ENCODE measurements at places on chromosomes 4 and X.

GRCh38 chr4:41939016-41939626 lies 3.9 kb downstream of the TMEM33 start:
- no peak for DNase-seq

DNA sequence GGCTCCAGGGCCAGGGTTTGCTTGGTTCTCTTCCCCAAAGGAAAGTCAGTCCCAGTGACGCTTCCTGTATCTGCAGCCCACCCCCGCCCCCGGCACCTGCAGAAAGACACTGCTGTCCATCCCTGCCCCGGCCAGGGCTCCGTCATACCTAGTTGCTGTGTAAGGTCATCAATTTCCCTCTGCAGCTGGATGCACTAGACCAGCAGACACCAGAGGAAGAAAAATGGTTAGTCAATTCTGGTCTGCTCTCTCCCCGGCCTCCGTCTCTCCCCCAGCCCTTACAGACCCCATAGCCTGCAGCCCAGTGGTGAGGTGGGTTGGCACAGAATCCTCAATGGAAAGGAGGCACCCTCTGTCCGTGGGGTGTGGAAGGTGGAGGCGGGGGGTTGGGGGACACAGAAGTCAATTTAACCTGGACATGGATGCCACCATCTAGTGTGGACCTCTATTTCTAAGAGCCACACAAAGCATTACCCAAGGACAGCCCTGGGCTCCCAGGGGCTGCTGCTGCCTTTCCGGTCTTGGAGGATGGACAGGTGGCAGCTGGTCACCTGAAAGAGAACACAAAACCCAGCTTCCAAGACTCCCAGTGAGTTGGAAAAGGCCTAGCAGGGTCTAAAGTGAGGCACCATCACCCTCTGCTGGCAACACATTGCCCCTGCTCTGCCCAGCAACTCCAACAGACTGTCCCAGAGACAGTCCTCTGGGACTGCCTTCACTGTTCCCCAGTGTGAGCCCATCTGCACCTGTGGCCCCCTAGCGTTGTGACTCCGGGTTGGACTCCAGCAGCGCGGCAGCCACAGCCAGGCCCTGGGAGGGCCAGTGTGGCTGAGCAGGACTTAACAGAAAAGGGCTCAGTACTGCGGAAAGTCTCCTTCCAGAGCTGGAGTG lies 40.2 kb upstream of the NHSL2 start:
- no peak for DNase-seq

- DNase-seq, result no peak
Observed at GRCh38 chr4:157320092-157320491, 99.6 kb downstream of the GRIA2 start.

GRCh38 chr4:139020384-139020783 lies 4.8 kb downstream of the NOCT start:
- no peak for DNase-seq

DNA sequence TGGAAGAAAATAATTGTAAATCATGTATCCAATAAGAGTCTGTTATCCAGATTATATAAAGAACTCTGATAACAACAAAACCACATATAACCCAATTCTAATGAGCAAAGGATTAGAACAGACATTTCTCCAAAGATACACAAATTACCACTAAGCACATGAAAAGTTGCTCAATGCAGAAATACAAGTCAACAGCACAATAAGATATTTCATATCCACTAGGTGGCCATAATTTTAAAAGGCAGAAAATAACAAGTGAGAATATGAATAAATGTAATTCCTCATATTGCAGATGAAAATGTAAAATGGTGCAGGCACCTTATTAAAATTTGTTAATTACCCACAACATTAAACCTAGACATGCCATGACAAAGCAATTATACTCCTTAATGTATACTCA lies 73.9 kb upstream of the ZCCHC13 start:
- no peak for DNase-seq

- DNase-seq, result no peak
Observed at GRCh38 chrX:117957128-117957527, 159.5 kb downstream of the KLHL13 start.

GRCh38 chr4:182257503-182257902 lies 14.3 kb downstream of the TENM3 start:
- DNase-seq, result no peak

DNA sequence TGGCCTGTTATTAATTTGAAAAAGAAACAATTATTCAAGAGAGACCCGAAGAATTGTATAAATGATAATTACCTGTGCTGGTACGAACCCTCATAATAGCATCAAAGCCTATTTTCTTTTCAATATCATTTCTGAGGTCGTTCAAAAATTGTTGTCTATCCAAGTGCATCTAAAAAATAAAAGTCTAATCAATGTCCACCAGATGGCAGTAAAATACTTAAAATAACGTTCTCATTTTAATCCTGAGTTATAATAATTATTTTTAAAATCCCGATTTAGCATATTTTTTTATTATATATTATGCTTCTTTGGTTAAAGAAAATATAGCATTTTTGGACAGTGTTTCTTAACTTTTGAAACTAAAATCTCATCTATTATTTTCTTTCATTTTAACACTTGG lies 55.7 kb downstream of the METTL14 start:
- no peak for DNase-seq

DNA sequence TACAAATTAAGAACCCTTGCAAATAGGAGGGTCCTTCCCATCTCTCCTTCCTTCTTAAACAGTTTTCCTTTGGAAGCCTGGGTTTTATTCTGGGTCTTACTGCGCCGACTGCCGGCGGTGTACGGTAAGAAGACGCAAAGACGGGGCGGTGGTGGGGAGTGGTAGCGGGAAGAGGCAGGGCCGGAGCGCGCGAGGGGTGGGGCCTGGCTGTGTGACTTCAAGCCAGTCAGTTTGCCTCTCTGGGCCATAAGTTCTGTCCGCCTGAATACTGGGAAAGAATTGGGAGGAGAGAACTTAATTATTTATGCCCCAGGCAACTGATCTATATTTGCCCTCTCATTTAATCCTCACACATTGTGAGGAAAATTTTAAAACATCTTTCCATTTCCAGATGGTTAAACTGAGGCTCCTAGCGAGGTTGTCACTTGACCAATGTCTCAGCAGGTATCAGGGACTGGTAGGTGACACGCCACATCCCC lies 726 bp upstream of the KANTR start:
- peak; percentile 83 for DNase-seq

DNA sequence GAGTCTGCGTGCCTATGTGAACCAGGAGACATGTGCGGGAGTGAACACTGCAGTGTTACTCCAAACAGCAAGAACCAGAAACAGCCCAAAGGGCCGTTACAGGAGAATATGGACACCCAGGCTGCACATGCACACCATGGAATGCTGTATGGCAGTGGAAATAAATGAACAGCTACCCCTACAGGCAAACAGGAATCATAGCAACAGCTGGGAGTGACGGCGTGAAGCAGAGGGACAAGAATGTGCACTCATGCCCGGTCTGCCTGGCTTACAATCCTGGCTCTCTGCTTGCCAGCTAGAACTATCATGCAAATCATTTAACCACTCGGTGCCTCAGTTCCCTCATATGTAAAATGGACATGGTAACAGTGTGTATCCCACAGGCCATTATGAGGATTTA lies 16.6 kb downstream of the GPKOW start:
- no peak for DNase-seq

- DNase-seq, result no peak
Observed at GRCh38 chr4:20217521-20217920, 34.2 kb upstream of the SLIT2 start.

DNA sequence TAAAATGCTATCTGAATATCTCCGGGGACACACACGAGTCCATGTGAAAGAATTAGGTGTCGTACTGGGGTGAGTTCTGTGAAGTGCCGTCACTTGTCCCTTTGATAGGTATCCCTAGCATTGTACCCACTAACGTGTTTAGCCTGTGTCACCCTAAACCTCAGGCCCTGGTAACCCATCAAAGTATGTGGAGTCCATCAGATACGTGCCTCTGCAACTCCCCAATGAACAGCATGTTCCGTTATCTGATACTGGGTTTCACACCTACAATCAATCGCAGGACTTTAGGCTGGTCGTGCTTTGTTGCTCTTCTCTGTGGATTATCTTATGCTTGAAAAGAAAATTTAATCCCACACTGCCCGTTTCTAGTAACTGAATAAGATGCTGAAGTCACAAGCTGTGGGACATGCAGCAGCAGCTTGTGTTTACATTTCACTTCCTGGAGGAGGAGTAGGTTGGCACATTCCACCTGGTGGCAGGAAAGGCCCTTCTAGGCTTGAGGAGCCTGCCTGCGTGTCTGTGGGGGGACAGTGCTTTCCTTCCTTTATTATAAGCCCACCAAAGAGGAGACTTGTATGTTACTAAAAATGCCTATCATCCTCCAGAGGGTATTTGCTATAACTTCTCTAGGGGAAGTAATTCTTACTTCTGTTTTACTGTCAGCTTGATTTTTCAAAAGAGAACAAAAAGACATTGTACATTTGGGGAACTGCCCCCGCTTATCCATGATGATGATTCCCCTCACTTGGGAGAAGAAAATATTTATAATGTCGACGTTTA lies 127.2 kb downstream of the FNIP2 start:
- no peak for DNase-seq

GRCh38 chrX:130885996-130886395 lies 17.0 kb downstream of the ENOX2 start:
- DNase-seq, result no peak

GRCh38 chr4:99918656-99919055 lies 24.4 kb upstream of the LAMTOR3 start:
- no peak for DNase-seq

GRCh38 chrX:2696698-2697215 lies 5.7 kb downstream of the CD99 start:
- no peak for DNase-seq

DNA sequence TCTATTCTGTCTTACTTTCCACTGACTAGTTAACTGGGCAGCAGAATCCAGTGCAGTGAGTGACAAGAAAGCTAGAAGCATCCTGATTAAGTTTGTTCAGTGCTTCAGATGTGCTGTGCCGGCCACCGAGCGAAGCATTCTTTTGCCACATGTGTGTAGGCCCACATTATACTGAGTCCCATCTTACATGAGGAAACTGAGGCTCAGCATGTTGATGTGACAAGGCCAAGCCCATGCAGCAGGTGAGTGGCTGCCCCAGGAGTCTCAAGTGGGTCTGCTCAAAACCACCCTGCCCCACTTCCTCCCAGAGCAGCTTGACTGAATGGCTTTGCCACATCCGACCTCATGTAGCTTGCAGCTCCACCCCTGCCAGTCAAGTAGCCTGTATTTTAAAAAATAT lies 50.5 kb downstream of the RHOH start:
- no peak for DNase-seq

DNA sequence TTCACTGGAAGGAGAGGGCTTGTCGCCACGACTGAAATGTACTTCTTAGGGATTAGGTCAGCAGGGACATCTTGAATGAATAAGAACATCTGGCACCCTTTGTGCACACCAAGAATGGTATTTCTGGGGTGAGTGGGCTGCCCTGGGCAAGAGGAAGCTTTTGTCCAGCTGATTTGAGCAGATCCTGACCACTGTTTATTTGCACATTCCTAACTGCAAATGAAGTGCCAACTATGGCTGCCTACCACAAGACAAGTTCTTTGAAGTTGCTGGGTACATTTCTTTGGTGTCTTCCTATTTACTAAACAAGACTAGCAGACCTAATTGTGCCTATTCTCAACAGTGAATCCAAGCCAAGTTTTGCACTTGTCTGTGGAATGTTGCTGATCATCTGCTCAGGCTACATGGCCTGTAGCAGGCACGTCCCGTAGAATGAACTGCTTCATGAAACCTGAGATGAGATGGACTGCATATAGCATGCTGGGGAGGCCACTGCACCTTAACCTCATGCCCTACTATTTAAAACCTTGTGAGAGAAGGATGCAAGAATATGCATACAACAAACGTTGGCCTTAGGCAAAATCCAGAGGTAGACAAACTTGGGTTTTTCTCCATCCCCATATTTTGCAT lies 45.0 kb downstream of the PIR start:
- DNase-seq, result no peak

GRCh38 chr4:20474119-20474518 lies 222.4 kb downstream of the SLIT2 start:
- DNase-seq, result no peak

GRCh38 chrX:101429934-101430333 lies 21.9 kb downstream of the HNRNPH2 start:
- DNase-seq, result no peak

DNA sequence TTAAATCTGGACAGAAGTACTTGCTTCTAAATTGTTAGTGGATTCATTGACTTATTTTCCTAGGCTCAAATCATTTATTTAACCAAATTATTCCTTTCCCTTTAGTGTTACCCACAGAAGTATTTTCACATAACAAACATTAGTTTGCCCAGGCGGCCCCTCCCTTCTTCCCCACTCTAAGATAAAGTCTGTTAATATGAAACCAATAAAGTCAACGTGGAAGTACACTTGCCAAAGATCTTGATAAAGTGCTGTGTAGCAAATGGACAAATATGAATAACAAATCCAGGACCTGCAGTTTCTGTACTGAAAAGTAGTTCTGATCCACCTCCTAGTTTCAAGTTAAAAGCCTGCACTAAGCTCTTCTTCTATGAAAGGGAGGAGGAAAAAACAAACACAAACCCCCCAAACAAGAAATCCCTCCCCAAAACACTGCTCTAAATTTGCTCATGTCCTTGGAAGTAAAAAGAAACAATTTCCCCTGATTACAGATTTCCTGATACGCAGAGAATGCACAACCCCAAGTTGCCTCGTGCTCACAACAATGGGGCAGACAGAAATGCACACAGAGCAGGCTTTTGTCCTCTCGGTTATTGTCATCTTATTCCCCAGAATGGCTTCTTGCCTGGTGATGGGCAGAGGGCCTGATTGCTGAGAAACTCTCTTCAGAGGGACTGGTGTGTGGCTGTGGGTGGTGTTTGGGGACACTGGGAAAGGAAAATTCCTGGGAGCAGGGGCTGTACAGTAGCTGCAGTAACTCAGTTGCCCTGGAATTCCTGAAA lies 23.2 kb downstream of the TMSB4X start:
- DNase-seq, result no peak

DNA sequence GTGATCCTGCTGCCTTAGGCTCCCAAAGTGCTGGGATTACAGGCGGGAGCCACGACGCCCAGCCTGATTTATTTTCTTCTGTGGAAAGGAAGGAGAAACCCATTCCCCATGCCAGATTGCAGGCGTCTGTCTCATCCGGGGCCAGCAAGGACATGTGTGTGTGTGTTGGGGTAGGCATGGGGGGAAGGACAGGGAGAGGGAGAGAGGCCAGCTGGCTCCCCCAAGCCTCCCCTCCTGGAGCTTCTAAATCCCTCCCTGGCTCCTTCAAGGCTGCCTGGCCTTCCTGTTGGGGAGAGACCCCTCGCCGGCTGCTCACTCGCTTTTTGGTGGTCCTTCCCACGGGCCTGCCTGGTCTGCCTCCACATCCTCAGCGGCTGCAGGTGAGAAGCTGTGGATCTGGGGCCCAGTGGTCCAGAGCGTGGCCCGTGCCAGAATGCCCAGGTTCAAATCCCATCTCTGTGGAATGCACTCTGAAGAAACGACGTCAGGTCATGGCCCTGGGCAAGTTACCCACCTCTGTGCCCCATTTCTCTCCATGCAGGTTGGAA lies 1.3 kb upstream of the PLXNB3 start:
- no peak for DNase-seq

- no peak for DNase-seq
Observed at GRCh38 chrX:10634392-10635161, 14.2 kb upstream of the MID1 start.

- peak; percentile 49 for DNase-seq
Observed at GRCh38 chrX:12949927-12950656, 24.8 kb upstream of the TMSB4X start.

All from right forelimb (tissue), 1 donor.